ENCODE measurements at places on chromosomes 4 and X.

DNA sequence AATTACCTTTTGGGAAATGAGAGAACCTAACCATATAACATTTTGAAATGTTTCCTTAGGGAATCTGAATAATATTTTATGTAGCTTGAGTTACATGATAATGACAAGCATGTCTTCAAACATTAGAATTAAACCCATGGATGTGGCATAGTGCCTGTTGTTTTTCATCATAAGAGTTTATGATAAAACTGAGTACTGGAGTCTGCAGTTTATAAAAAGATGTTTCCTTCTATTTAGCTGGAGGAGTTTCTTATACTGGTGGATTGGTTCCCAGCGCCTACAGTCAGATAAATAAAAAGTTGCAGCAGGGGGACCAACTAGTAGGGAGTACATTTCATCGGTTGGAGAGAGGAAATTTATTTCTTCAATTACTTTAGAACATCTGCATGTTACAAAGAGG is 70.1 kb upstream of the PCDH18 start:
- no peak for DNase-seq

GRCh38 chr4:15003891-15004738 is 1.8 kb downstream of the CPEB2 start:
- DNase-seq = no peak

GRCh38 chr4:36024901-36025660 is 219.2 kb downstream of the ARAP2 start:
- no peak for DNase-seq

DNA sequence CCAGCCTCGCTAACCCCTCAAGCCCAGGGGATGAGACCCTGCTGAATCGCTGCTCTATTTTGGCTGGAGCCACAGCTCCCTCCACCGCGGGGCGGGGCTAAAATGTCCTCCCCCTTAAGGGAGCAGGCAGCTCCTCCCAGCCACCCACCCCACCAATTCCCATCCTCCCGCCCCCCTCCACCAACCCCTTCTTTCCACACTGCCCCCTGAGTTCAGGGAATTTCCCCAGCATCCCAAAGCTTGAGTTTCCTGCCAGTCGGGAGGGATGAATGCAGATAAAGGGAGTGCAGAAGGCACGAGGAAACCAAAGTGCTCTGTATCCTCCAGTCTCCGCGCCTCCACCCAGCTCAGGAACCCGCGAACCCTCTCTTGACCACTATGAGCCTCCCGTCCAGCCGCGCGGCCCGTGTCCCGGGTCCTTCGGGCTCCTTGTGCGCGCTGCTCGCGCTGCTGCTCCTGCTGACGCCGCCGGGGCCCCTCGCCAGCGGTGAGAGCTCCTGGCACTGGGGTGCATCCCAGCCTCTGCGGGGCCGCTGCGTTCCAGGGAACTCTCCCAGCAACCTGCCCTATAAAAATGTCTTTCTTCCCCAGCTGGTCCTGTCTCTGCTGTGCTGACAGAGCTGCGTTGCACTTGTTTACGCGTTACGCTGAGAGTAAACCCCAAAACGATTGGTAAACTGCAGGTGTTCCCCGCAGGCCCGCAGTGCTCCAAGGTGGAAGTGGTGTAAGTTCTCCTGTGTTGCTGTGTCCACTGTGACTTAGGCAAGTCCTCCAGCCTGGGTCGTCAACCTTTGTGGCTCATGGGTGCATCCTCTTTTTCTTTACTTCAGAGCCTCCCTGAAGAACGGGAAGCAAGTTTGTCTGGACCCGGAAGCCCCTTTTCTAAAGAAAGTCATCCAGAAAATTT is at the start of gene CXCL6:
CXCL6 (plus strand) TSS at position 306 of the 907 bp plus-strand sequence; CDS start at position 379, 73 bp downstream.
- peak; percentile 24 for DNase-seq

DNA sequence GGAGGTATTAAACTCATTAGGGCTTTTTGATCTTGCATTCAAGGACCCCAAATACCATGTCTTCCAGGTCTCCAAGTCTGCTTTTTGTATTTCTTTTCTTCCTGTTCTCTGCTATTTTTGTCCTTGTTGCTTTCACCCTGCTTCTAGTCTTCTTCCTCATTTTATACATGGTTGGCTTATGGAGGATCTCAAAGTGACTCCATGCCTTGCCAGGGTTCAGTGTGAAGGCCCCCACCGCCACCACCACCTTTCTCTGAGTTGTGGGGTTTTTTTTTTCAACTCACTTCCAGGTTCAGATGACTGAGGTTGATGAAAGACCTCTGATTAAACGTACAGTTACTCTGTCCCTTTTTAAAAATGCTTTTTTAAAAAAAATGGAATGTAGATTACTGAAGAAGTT is 96.3 kb downstream of the MAML3 start:
- no peak for DNase-seq

DNA sequence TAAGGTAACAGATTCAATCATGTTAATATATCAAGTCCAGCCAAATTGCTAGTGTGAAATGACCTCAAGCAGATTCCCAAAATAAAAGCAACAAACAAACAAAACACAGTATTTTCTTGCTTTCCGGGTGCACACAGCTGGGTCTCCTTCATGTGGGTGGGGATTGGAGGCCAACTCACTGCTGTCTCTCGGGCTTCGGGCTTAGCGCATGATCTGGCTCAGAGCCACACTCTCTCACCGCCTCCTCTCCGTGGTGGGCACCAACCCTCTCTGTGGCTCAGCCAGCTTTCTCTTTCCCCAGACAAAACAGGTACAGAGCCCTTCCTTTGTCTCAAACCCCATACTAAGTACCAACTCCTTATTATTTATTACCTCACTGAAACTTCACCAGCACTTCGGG is 2.9 kb upstream of the REELD1 start:
- no peak for DNase-seq

DNA sequence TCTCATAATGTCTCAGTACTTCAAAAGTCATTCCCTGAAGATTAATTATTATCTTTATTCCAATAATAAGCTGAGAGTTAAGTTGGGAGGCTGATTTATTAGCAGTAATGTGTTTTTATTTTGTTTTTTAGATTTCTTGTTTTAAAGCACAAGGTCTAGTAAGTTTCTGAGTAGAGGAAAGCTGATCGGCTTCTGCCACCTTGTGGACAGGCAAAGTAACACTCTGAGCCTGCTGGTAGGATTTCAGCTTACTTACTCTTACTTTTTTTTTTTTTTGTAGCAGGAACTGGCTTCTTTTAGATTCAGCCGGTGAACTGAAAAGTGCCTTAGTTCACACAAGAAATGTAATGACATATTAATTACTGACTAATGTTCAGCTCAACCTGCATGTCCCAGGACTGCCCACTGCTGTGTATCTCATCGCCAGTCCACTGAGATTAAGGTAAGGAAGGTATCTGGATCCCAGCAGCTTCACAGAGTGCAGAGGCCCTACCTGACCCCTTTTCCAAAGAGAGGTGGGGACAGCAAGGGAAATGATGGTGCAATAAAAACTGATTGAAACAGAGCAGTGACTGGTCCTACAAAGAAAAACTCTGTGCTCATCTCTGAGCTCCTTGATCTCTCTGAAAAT is 126.5 kb downstream of the ADGRA3 start:
- no peak for DNase-seq

DNA sequence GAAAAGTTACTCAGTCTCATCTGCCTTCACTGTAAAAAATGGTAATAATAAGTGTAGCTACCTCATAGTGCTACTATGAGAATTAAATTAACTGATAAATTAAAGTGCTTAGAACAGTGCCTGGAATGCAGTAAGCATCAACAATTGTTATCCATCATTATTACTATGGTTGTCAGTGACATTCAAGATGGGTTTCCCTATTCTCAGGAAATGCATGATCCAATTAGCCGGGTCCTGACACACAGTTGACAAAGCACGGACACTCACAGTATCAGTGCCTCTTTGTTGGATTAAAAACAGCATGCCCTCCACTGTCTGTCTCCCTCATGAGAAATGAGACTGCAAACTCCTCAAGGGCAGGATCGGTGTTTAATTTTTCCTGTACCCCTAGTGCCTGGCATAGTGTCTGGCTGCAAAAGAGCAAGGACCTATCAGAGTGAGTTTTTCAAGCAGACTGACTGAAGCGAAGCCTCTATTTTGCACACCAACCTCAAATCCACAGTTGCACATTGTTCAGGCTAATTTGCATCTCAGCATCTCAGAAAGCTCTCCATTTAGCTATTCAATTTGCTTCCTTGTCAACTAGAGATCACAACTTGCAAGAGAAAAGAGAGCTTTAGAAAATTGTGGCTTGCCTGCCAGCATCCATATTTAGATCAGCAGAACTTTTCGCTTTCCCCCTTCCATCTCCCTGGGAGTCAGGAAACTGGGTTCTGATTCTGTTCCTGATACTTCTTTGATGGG is 122.9 kb downstream of the LDB2 start:
- DNase-seq = no peak

DNA sequence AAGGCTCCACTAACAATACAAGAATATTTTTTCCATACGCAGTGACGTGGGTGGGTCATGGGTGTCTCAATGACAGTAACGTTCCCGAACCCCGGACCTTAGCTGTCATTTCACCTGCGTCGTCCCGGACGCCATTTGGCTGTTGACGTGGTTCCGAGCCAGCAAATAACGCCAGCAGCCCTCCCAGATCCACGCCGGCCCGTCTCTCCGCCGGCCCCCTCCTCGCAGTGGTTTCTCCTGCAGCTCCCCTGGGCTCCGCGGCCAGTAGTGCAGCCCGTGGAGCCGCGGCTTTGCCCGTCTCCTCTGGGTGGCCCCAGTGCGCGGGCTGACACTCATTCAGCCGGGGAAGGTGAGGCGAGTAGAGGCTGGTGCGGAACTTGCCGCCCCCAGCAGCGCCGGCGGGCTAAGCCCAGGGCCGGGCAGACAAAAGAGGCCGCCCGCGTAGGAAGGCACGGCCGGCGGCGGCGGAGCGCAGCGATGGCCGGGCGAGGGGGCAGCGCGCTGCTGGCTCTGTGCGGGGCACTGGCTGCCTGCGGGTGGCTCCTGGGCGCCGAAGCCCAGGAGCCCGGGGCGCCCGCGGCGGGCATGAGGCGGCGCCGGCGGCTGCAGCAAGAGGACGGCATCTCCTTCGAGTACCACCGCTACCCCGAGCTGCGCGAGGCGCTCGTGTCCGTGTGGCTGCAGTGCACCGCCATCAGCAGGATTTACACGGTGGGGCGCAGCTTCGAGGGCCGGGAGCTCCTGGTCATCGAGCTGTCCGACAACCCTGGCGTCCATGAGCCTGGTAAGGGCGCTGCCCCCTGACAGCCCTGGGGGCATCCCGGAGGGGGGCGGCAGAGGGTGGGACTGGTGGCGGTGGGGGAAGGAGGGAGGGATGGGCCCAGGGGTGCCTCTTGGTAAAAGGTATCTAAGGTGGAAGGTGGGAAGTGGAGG is at the start of gene CPE:
CPE (plus strand) TSS at position 264 of the 933 bp plus-strand sequence; CDS start at position 478, 214 bp downstream.
- peak; percentile 44 for DNase-seq

GRCh38 chr4:28334249-28334648 is 1473.6 kb downstream of the STIM2 start:
- DNase-seq = no peak

DNA sequence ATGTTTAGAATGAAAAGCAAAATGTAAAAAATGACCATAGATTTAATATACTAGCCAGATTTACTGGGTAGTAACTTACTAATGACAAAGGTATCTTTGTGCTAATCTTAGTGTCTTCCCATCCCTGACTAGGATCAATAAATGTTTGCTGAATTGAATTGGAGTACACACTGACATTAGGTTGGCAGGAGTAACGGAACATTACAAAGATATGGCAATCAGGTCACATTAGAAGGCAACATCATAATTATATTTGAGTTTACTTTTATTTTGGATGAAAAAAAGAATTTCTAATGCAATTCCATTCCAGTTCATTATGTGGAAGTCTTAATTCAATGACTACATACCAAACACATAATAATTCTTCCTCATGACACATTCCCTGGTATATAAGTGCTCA is 77.8 kb downstream of the MID1 start:
- no peak for DNase-seq

DNA sequence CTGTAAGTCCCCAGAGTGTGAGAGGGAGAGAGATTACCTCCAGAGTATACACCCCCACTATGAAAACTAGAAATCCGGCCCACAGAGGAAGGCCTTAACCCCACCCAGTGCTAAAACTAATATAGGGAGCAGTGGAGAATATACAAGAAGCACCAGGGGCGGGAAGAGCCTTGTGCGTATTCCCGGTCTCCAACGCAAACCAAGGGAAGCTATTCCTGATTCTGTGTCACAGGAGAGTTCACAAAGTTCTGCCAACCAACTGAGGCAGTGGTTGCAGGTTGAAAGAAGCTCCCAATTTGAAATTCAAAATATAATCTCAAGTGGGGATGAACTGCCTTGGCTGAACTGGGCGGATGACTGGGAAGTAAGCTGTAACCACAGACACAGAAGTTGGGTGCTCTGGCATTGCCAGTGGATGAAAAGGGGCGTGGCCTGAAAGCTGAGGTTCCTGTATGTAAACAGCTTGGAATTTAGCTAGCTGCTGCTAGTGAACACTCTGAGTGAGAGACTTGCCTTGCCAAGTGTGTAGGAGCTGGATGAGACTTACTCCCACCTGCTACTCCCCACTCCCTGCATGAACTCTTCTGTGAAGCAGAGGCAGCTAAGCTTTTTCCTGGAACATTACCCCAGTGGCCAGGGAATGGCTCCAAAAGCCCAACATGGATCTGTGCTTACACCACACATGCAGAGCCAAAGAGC is 32.7 kb downstream of the ELF2 start:
- peak; percentile 34 for DNase-seq

DNA sequence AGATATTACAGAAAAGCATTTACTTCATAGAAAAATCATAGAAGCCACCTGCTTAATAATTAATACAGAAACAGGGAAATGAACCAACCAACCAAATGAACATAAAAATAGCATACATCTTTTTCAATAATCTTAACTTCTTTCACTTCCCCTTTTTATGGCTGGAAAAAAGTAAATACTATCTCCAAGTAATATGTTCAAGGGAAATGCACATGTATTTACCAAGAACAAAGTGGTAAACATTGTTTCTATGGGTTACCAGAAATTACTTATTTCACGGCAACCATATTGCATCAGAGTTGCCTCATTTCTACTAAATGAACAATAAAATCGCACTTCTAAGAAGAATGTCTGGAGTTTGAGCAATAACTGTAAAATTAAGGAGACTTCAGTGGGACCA is 321.3 kb downstream of the TMA16 start:
- DNase-seq = no peak

DNA sequence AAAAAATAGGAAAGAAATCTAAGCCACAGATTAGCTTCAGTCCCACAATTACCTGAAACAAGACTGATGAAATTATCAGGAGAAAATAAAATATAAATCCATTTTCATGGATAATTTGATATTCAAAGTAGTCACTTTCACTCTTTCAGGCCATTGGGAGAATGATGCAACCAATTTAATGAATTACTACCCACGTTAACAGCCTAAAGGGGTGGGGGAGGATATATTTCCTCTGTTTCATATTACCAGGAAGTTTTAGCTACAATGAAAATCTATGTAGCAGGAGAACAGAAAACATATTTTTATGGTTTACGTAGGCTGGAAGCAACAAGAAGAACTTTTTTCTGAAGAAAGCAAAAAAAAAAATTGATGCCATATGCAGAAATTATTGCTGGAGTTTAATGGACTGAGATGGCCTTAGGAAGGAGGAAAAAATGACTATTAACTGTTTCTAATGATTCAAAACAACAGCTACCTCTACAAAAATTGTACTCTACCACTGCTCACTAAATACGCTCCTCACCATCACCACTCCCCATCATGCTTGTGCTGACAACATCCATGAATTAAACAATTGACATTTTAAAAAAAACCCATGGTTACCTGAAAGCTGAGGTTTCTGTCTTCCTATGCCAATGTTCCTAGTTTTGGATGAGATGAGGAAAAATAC is 100.9 kb downstream of the CXXC4 start:
- DNase-seq = no peak

All from omental fat pad (tissue), 4 donors.